Upper lobe of right lung (tissue), 1 donor: ENCODE measurements at places on chromosomes 4 and X.

- no peak for DNase-seq
Observed at GRCh38 chr4:123399627-123400358, 3.2 kb downstream of the SPRY1 start.

DNA sequence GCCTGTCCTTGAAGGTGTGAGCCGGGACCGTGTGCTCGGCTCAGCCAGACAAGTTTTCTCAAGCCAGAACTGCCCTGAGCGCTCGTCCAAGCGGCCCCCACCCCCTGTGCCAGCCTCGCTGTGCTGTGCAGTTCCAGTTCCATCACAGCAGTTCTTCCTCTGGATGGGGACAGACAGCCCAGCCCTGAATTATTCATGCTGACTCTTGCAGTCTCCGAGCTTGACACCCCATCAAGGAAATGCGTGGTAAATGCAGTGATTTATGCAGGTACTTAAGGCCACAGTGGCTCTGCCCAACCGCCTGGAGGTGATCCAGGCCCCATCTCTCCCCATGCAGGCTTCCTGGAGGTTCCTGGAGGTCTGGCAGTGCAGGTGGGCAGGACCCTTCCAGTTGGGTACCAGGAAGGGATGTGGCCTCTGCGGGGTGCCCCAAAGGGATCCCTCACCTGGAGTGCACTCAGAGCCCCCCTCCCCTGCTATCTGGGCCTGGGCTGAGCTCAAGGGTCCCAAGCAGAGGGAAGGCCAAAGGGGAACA is 44.8 kb upstream of the HMX1 start:
- DNase-seq, result no peak

DNA sequence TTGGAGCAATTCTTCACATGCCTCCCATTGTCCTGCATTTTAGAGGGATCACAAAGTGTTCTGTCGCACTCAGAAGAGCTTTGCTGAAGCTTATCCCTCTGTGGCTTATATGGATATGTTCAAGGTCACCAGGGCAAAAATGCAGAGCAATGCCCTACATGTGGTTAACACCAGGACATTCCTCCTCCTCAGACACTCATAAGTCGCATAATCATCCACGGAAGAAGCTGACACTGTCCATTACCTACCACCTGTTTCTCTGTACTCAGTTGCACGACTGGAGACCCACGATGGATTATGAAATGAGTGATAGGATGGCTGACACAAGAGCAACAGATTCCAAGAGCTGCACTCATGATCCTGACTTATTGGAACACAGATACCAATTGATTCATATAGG is 68.7 kb upstream of the PRDX4 start:
- no peak for DNase-seq

DNA sequence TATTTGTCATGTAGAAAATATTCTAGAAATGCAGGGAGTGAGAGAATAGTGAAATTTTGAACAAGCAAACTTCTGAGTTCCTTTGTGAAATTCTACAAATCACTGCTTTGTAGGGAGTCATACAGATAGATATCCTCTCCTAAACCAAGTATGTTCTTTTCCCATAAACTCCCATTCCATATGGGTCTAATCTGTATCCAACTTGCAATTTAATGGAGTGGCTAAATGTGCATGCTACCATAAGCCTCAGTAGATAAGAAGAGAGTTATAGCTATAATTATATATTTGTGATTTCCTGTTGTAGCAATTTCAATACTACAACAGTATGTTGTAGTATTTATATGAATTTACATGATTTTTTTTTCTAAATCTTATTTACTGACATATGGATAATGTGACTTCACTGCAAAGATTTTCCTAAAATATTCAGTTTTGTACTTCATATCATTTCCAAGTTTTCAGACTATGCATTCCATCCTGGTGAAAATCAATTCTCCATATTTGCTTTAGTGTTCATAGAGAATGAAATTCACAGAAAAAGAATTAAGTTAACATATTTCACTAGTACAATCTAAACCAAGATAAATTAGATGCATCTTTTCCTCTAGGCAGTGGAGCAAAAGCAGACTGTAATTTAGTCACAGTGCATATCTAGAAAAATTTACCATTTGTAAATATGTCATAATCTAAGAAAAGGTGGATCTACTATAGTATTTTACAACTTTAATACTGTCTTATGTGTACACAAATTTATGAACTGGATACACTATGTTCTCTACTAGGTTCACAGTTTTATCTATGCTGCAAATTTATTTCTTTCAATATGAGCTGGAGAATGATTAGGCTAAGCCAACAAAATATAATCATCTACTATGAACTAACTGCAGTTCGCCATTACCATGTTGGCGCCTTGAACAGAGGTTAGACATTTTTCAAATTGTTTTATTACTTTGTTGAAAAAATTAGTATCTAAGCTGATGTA is 372.9 kb upstream of the NDST3 start:
- DNase-seq, result no peak

DNA sequence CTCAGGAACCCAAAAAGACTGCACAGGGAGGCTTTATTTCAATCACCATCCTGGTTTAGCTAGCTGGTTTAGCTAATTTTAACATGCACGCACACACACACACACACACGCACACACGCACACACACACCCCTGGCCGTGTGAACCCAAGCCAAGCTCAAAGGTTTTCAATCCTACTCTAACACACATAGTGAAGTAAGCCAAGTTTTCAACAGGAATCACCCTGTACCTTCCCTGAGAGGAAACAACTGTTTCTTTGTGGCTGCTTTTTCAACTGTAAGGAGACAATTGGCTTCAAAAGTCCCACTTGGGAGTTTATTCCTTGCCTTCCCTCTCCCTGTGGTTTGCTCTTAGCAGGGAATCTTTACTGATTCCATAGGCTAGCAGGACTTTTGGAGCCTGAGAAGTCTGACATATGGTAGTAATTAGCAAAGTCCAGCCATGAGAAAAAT is 98.9 kb upstream of the BMP3 start:
- no peak for DNase-seq
